ENCODE measurements at places on chromosomes 2 and 18. TPM values are rescaled to one million over a fixed set of nuclear protein-coding genes. Genes with fewer than 3 reads are reported as not detected.

Gene PSTPIP2
- 4.9 TPM for total RNA-seq

Gene CLEC4F
- not detected for total RNA-seq

Gene CXCR4
- not detected for total RNA-seq

Gene SRD5A2
- not detected for total RNA-seq

Gene SP140
- 0.25 TPM for total RNA-seq

Gene RAB17
- 0.63 TPM for total RNA-seq

Gene ASAP2
- total RNA-seq: 28.4 TPM

Gene CFAP221
- total RNA-seq: 1.8 TPM

Gene NCKAP5
- 0.98 TPM for total RNA-seq

Data from mesangial cell (primary cell).